Fibroblast of the aortic adventitia (primary cell): ENCODE measurements at places on chromosomes 7 and 10. TPM values are rescaled to one million over a fixed set of nuclear protein-coding genes. Genes with fewer than 3 reads are reported as not detected.

VWDE gene
- total RNA-seq: 0.08 and 0.09 TPM in 2 replicates

DNA sequence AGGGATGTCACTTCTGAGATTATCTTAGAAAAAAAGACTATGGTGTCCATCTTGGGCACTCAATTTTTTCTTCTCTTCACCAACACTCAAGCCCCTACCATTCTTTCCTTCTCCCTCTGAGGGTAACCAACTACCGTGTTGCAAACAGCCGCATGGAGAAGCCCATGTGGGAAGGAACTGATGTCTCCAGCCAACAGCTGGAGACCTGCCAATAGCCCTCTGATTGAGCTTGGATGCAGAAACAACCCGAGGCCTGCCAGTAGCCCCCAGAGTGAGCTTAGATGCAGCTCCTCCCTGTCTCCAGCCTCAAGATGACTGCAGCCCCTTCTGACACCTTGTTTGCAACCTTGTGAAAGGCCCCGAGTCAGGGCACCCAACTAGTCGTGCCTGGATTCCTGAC, 36.4 kb upstream of the CHCHD3 start:
- DNase-seq: no peak

DNA sequence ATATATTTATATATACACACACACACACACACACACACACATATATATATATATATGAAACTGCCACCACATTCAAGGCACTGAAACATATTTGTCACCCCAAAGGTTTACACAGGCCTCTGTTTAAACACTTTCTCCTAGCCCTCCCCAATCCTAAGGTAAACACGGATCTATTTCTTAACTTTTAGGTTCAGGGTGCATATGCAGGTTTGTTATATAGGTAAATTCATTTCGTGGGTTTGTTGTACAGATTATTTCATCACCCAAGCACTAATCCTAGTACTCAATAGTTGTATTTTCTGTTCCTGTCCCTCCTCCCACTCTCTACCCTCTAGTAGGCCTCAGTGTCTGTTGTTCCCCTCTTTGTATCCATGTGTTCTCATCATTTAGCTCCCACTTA, 305.0 kb downstream of the GPR37 start:
- DNase-seq: no peak

GRCh38 chr7:13466874-13467547, 522.5 kb downstream of the ETV1 start:
- DNase-seq: no peak

GRCh38 chr10:21810582-21811244, 192.8 kb downstream of the DNAJC1 start:
- DNase-seq: no peak

TMEM26 gene
- total RNA-seq: 5.7 and 20.5 TPM in 2 replicates

GRCh38 chr7:132394283-132395198, 181.7 kb downstream of the PLXNA4 start:
- DNase-seq: peak; percentile 34

- no peak for DNase-seq
These were observed 313.9 kb downstream of the BMPER start for GRCh38 chr7:34219153-34219718.

PLEKHS1 gene
- total RNA-seq: not detected in 2 replicates

HABP2 gene
- total RNA-seq: not detected in 2 replicates
